ENCODE measurements at places on chromosomes 13 and 19.

DNA sequence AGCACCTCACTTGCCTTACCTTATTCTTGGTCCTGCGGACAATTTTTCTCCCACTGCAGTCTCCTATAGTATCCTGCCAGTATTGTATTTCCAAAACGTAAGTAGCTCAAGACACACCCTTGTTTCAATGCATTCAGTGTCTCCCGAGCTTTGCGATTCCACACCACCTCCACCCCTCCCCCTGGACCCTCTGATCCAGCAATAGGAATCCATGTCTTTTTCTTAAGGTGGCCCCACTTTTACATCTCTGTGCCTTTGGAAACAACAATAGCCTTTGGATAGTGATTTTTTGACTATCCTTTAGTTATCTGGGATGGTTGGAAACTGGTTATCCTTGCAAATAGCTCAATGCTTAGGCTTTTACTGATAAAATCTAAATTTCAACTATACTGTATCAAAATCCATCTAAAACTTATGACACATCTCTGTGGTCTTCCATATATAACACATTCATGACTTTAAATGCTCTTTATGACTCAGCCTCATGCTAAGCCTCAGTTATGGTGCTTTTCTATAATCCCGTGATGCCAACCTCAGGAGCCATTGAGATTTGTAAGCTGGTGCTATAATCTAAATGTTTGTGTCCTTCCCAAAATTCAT is 27.1 kb downstream of the FAM216B start:
- DNase-seq = no peak

DNA sequence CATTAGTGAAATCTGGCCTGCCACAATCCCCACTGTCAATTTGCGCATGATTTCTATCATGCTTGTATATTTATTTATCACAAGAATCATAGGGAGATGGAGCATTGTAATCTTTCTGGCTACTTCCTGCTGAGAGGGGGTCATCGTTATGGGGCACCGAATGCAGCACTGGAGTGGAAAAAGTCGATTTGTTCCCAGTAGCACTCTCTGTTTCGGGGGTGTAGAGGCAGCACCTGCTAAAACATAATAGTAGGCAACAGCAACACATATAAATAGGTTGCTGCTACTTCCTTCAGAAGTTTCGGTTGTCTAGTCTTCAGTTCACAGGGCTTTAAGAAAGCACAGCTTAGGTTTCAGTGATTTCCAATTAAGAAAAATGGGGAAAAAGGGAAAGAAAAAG is 23.4 kb upstream of the CEACAM21 start:
- no peak for DNase-seq

GRCh38 chr13:96403241-96403640 is 313.3 kb downstream of the HS6ST3 start:
- DNase-seq = no peak

GRCh38 chr19:10896851-10897526 is 25.6 kb downstream of the CARM1 start:
- DNase-seq = no peak

DNA sequence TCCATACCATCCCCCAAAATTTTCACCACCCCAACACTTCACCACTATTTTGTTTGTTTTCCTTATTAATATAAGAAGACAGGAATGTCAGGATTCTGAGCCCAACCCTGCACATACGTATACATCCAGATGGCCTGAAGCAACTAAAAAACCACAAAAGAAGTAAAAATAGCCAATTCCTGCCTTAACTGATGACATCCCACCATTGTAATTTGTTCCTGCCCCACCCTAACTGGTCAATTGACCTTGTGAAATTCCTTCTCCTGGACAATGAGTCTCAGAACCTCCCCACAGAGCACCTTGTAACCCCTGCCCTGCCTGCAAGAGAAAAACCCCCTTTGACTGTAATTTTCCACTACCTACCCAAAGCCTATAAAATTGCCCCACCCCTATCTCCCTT is 132.5 kb downstream of the ZNF675 start:
- DNase-seq = no peak

GRCh38 chr13:50990818-50991506 is 81.4 kb downstream of the RNASEH2B start:
- no peak for DNase-seq
